ENCODE measurements at places on chromosomes 6 and 20.

GRCh38 chr6:40398810-40399477 lies 188.2 kb downstream of the LRFN2 start:
- no peak for DNase-seq

DNA sequence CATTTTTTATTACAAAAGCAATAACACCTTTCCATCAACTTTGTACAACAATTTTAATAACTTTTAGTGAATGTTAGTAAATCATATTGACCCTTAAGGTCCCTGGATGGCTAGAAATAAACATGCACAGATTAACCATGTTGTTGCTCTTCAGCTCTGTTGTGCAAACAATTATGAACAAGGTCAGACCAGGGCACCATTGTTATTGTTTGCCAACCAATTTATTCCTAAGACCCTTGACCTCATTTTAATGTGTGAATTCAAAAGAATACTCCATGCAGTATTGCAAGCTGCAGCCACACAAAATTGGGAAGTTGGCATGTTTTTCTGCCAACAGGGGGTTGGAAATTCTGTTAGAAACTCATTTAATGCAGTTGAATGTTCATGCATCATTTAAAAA lies 426.6 kb upstream of the MAP3K7 start:
- no peak for DNase-seq

GRCh38 chr6:89440200-89440599 lies 7.2 kb downstream of the ANKRD6 start:
- DNase-seq = no peak

DNA sequence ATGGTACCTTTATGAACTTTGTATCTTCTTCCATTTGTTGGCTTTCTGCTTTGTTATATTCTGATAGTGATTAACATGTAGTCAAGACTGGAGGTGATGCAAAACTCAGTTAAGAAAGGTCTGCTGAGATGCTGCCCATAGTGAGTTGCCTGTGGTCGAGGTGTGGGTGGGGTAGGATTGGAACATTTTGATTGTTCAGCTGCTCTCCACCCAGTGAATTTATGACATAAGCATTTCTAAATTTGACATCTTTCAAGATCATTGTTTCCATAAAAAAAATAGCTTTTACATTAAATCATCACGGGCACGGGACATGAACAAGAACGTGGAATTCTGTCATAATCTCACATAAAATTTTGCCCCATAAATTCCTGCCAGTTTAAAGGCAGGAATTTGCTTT lies 146.6 kb upstream of the POU3F2 start:
- no peak for DNase-seq

DNA sequence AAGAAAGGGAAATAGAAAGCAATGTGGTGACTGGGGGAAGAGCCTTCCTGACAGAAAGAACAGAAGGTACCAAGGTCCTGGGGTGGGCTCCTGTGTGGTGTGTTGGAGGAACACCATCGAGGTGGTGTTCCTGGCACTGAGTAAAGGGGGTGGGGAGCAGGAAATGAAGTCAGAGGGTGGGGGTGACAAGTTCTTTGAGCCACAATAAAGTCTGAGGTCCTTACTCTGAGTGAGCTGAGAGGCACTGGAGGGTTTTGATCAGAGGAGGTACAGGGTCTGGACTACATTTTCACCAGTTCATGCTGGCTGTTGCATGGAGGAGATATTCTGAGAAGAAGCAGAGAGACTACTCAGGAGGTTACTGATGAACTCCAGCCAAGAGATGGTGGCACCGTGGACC lies 198.2 kb downstream of the GMPR start:
- DNase-seq = no peak

DNA sequence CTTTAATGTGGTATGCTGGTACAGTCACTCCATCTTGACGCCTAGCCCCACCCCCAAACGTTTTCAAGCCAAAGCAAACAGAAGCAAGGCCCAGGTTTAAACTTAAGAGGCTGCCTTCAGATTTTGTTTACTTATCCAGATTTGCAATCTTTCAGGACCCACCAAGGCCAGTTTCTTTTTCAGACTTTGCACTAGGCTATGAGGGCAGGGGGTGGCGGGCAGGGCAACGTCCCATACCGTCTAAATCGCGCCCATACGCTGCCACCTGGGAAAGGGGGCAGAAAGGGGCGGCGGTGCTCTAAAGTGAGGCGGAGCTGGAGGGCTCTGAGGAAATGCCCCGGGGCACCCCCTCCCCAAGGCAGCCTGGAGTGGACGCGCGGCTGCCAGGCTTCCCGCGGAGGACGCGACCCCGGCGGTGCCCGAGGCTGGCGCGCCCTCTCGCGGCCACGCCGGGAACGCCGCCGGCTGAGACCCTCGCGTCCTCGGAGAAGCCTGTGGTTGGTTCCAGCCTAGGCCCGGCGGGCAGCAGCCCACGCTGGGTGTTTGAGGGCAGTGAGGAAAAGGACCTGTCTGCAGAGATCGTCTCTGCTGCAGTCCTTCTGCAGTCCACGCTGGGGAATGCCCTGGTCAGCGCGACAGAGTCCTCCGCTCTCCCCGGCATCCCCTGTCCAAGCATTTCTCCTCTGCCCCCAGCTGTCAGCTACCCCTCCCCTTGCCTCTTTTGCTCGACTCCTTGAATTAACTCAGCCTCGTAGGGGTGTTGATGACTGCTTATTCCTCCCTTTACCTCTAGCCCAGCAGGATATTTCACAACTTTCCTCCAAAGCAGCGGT lies 129.2 kb upstream of the PRND start:
- peak; percentile 60 for DNase-seq

DNA sequence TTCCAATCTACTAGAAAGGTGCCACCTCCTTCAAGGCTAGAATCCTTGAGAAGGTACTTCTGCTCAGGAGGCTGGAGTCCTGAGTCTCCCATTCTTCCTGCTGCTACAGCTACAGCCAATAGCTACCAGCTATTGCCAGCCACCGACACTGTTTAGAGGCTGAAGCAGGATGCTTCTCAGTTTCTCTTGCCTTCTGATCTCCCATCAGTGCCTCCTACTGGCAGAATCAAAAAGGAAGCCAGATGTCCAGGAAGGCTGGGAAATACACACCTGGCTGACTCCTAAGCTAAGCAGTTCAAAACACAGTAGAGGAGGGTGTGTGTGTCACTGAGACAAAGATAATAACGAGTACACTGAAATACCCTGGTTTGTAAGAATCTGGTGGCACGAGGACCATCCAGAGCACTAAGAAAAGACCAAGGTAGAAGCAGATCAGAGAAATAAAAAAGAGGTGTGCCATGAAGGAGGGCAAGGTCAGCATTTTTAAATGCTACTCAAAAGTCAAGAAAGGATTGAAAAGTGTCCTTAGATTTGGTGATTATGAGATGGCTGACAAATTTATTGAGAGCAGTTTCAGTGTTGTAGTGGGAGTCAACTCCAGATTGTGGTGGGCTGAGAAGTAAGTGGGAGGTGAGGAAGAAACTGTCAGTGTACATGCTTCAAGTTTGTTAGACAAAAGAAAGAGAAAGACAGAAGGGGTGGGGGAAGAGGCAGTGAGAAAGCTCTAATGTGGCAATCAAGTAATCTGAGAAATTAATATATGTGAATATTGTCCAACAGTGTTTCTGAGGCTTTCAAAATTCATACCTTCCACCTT lies 2.3 kb upstream of the HLA-DMA start:
- no peak for DNase-seq

- no peak for DNase-seq
Measured at GRCh38 chr20:22829356-22829755, 205.8 kb upstream of the SSTR4 start.

Data from stimulated activated CD8-positive, alpha-beta memory T cell treated with anti-CD3 and anti-CD28 coated beads, Interleukin-15, amount 100 ng/mL, for 24 hours (primary cell).